RPMI7951 (cell line): ENCODE measurements at places on chromosomes 4 and X. TPM values are rescaled to one million over a fixed set of nuclear protein-coding genes. Genes with fewer than 3 reads are reported as not detected.

DNA sequence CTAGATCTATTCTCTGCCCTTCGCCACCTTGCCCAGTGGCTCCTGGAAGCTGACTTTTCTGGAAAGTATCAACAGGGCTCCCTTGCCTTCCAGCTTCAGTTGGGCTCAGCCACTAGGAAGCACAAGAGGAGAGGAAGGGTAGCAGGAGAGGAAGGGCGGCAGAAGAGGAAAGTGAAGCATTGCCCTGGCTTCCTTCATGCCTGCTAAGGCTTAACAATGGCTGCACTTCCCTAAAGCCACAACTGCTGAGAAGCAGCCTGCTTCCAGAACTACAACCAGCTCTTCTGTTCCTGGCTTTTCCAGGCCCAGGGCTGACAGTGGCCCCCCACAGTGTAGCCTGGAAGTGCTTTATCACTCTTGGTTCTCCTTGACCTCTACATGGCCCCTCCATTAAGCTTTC is 29.1 kb upstream of the PGM2 start:
- DNase-seq: no peak

RHOXF2B gene
- 0.24 TPM in 1 of 2 replicates, not detected in the other for total RNA-seq

DNA sequence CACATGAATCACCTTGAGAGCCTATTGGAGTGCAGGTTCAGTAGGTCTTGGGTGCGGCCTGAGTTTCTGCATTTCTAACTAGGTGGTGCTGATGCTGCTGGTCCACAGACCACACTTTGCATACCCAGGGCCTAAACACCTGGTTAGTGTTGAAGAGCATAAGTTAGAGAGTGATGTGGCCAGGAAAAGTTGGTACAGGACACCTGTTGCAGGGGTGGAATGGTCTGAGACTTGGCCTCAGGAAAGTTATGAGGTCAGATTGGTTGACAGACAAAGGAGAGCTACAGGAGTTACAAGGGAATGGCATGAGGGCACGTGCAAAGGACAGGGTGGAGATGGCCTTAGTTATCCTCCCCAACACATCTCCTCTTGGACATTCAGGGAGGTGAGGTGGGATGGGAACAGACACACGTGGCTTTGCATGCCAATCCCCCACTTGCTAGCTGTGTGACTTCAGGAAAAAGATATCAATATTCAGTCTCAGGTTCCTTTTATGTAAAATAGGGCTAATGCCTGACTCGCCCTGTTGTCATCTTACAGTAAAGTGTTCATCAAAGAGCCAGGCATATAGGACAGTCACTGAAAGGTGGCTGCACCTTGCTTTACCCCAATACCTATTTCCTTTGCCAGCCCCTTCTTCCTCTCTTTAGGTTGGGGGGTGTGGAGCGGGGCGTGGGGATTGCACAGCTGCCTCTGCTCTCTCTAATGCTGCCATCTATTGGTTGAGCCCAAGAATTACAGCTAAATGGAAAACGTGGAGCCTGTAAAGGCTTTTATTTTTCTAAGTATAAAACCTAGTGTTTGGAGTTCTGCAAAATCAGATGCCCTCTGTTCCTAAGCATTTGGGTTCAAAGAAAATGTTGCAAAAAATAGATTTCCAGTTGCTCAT is 47.5 kb downstream of the ATG4A start:
- DNase-seq: no peak

- DNase-seq: peak; percentile 52
Measured at GRCh38 chr4:106034751-106035150, 139.5 kb downstream of the NPNT start.

GRCh38 chr4:8913858-8914460 is 42.3 kb upstream of the HMX1 start:
- no peak for DNase-seq

DNA sequence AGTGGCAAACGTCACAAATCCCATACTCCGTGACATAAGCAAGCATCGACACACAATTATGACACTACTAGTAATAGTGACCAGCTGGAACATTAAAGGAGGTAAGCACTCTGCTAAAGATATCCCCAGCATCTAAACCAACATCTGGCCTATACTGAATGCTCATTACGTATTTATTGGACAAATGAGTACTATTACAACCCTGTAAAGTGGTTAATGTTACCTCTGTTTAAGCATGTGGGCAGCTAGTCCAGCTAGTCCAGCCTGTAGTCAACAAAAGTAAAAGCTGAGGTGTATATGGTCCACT is 419 bp upstream of the RPGR start:
- DNase-seq: no peak

DNA sequence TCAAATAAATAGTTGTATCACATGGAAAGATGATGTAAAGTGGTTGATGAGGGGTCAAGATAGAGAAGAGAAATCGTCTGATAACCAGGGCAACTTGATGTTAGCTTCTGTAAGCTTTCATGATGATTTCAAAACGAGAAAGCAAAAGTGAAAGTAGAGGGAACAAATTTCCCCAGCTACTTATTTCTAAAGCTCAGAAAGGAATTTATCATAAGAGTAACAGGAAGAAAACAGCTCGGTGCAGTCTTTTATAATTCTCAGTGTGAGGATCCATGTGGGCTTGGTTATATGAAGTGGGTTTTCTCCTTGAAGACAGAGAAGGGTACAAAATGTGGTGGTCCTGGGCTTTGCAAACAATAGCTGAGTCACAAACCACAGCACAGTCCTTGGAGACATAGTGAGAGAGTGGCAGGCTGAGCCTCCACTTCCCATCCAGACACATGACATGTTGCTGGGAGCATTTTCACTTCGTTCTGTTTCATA is 32.1 kb upstream of the GLRA2 start:
- peak; percentile 33 for DNase-seq

BST1 gene
- total RNA-seq: 15.3 and 21.2 TPM in 2 replicates

- no peak for DNase-seq
Measured at GRCh38 chr4:25563071-25563564, 92.5 kb upstream of the SLC34A2 start.

DNA sequence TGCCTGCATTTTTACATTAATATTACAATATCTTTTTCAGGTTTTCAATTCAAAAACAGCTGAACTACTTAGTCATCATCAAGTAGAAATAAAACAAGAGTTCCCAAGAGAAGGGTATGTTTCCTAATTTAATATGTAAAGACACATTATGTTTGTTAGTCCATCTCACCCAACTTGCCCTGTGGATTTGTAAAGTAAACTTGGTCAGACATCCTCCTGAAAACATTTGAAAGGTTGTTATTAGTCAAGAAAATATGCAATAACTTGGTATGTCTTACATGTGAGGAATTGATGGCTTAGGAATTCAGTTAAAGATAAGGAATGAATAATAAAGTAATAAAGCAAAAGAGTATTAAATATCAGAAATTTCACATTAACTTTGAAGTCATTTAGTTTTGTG is 12.2 kb downstream of the GK start:
- DNase-seq: no peak
